ENCODE measurements at places on chromosomes 1 and 21.

- DNase-seq, result no peak
Observed at GRCh38 chr1:145983960-145984830, 12.2 kb downstream of the TXNIP start.

DNA sequence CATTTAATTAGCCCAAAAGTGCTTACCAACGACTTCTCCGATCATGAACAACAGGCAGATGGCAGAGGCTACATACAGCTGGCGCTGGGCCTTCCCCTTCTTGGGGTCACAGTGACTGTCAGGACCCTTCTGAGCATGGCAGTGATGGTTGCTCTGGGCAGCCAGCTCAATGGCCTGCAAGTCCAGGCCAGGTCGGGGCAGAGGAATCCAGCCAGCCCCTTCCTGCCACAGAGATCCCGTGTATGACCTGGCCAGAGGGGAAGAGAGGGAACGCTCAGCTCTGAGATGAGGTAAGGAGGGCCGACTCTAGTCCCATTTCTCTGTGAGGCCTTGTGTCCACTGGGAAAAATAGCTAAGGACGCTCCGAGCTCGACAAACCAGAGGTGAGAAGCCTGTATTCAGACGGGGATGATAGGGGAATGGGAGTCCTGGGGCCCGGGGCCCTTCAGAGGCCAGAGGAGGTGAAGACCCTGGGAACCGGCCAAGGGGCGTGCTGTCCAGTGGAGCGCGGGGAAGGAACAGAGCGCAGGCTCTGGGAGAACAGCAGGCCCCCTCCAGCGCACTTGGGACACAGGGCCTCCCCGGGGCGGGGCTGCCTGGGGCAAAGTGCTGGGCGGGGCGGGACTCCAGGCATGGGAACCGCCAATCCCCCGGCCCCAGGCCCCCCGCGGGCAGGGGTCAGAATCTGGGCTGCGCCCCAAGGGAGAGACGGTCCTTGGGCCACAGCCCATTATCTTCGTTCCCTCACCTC is 772 bp downstream of the SLC30A2 start:
- DNase-seq, result no peak

DNA sequence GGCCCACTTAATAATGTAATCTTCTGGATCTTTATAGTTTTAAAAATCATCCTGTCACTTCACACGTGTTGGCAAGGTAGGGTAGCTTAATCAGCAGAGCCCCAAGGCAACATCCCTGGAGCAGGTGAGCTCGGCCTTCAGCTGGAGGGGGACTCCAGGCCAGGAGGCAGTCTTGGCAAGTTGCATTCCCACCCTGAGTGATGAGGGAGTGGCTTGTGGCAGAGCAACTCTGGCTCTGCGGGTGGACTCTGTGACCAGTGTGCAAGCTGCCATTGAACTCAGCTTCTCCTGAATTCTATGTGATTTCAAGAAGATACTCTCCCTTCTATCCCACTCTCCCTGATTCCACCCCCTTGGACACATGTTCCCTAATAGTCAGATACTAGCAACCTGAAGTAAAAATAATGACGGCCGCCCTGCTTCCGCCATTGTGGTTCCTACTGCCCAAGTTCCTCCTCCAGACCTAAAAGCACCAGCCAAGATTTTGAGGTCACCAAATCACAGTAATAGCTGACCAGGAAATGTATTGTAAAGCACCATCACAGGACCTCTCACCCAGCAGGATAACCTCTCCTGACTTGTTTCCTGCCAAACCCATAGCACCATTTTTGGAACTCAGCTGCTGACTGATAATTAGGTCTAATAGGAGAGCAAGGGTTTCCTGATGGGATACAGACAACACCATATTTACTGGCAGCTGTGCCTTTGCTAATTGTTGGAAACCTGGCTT is 11.5 kb upstream of the LYST start:
- DNase-seq, result no peak

GRCh38 chr1:220754212-220754917 is 6.2 kb downstream of the MTARC2 start:
- no peak for DNase-seq

GRCh38 chr1:38005195-38006007 is at the start of gene FHL3:
Gene FHL3 (minus strand): TSS chr1:38005514. CDS start chr1:37999412, 6,102 bp downstream.
- peak; percentile 20 for DNase-seq

DNA sequence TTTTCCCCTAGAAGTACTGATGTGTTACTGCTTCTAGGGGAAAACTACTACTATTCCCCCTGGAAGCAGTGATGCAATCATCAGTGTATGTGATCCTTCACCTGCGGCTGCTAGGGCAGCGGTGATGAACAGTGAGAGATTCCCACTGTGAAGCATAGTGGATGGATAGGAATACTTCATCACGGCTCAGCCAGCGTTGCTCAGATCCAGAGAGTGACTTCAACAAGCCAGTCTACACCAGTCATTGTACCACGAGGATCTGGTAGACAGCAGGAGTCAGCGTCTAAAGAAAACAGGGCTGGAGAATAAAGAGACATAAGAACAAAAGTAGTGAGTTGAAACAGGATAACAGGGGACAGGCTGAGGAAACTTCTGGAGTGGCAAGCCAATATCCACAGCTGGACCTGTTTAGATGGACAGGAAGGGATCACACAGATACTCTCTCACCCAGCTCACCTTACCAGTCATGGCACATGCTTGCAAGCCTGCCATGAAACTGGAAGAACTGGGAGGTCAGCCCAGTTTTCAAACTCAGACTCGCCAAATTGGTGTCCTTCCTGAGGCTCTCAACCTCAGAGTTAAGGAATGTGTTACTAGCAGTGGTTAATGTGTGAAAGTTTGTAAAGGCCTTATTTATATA is 42.4 kb upstream of the LRRC52 start:
- no peak for DNase-seq

DNA sequence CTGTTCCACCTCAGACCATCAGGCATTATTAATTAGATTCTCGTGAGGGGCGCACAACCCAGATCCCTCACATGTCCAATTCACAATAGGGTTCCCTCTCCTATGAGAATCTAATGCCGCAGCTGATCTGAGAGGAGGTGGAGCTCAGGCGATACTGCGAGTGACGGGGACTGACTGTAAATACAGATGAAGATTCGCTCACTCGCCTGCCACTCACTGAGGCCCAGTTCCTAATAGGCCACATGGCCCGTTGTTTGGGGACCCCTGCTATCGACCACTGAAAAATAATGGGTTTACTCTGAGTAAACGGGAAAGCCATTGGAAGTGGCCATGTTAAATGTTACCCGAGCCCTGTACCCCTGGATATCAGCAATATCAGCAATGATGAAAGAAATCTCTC is 65.9 kb downstream of the GRIK1 start:
- no peak for DNase-seq

- DNase-seq, result no peak
Observed at GRCh38 chr1:234722270-234722704, 112.3 kb upstream of the IRF2BP2 start.

GRCh38 chr1:41733021-41733420 is 185.7 kb downstream of the HIVEP3 start:
- DNase-seq, result no peak

DNA sequence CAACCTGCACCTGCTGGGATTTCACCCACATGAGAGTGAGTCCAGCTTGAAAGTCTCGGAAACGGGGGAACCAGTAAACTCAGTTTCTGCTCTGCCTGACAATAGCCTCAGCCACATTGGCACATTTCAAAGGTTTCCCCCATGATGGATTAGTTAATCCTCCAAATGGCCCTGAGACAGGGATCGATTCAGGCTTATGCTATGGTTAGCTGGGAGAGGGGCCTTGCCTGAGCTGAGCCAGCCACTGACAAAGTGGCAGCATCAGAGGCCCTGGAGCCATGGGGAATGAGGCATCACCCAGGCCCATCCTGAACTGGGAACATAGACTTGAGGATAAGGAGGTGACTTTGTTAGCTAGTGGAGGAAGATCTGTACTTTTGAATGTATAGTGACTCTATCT is 2.9 kb upstream of the CLSTN1 start:
- DNase-seq, result no peak

GRCh38 chr1:15412175-15412800 is 2.6 kb downstream of the EFHD2 start:
- DNase-seq, result peak; percentile 44

- DNase-seq, result no peak
Observed at GRCh38 chr1:70790232-70790923, 257.2 kb downstream of the PTGER3 start.

DNA sequence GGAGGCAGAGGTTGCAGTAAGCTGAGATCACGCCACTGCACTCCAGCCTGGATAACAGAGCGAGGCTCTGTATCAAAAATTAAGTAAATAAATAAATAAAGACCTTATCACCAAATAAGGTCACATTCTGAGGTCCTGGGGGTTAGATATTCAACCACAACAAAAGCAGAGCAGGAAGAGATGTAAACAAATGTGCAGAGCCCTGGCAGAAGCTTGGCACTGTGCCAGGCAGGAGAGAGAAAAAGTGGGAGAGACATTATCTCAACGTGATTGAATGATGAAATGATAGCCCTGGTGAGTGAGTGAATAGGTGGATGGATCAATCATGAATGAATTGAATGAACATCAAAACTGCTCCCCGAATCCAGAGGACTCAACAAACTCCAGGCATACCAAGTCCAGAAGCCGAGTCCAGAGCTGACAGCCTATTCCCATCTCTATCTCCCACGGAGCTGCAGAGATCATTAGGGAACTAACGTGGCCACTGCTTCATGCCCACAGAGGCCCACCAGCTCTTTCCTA is 150.7 kb downstream of the TOMM20 start:
- DNase-seq, result no peak

DNA sequence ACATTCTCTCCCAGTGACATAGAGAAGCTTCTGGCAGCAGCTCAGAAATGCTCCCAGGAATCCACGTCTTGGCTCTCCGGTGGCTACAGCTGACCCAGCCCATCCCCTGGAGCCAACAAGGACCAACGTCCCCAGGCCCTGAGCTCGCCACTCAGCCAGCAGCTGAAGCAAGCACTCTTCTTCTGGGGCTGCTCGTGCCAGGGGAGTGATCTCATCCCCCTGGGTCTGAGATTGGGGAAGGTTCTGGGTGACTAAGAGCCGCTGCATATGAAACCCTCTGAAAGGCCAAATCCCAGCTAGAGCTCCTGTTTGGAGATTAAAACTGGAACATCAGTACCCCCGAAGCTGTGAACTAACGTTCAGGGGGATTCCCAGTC is 487.9 kb downstream of the NPHP4 start:
- no peak for DNase-seq

DNA sequence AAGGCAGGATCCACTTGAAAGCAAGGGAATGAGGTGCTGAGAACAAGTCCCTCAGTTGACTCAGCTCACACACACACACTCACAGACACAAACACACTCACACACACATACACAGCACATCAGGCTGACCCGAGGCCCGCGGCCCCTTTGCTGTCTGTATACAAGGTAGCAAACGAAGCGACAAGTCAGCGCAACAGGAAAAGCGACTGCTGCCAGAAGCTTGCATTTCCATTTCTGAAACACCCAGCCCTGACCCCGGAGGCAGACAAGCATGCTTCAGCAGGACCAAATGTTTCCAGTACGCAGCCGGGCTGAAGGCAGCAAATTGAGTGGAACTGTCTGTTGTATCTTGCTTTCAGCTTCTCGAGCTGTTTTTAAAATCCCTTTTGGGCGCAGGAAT is 501.6 kb downstream of the NPHP4 start:
- no peak for DNase-seq

DNA sequence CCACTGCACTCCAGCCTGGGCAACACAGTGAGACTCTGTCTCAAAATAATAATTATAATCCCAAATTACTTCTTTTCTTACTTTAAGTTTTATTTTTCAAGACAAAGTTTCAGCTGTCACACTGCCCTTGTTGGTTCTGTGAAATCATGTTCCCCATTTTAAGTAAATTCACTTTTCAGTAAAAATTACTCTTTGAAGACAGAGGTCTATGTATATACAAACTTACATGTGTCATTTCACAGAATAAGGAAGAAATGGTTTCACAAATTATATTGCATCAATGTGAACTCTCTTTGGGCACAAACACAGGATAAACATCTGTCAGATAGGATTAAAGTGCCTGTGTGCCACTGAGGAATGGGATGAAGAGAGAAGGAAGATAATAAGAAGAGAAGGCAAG is 33.1 kb upstream of the ETS2 start:
- no peak for DNase-seq

DNA sequence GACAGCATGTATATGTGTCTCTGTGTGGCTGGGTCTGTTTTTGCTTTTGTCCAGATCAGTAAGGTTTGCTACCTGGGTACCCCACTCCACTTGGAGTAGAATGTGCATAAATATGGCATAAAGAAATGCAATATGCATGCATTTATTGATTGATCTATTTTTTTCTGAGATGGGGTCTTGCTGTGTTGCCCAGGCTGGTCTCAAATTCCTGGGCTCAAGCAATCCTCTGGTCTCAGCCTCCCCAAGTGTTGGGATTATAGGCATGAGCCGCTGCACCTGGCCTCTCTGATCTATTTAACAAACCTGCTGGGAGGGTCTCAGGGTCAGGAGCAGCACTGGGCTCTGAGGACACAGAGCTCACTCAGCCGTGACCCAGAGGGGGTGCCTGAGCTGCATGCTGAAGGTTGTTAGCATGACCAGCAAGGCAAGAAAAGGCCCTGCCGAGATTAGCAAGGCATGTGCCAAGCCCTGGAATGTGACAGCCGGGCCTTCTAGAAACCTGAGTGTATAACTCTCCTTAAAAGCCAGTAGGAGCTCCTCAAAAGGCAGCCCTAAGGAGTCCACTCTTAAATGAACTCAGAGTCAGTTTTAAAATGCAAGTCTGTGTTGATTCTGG is 22.5 kb downstream of the PCSK9 start:
- no peak for DNase-seq

DNA sequence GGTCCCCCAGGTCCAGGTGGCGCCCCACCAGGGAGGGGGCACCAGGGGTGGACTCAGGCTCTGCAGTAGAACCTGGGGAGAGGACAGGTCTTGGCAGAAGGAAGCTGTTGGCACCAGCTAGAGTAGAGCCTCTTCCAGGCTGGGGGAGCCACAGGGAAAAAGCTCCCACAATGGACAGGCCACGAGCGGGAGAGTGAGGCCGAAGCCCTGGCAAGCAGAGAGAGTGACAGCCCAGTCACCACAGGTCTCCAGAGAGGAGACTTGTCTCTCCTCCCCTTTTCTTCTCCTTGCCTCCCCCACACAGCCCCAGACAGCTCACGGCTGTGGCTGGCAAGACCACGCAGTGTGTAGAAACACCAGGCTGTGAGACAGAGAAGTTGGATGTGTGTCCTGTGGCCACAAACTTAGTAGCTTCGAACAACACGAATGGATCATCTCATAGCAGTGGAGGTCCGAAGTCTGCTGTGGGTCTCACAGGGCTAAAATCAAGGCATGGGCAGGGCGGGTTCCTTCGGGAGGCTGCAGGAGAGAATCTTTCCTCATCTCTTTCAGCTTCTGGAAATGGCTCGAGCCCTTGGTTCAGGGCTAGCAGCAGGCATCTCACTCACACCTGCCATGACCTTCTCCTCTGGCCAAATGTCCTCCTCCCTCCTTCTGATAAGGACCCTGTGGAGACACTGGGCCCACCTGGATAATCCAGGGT is 3.3 kb downstream of the KRTAP12-4 start:
- no peak for DNase-seq

- DNase-seq, result no peak
Observed at GRCh38 chr1:9341301-9341845, 48.7 kb downstream of the SPSB1 start.

GRCh38 chr1:57722285-57722978 is 298.6 kb upstream of the DAB1 start:
- DNase-seq, result no peak

All from activated T-helper 9 cell treated with anti-CD3 and anti-CD28 coated beads, Interleukin-2, amount 50 U/mL, for 16 hours (primary cell).